CD4-positive, alpha-beta T cell treated with Interleukin-10 for 1 hour (primary cell): ENCODE measurements at places on chromosomes 5 and 9.

GRCh38 chr5:11191673-11192072, 430.6 kb upstream of the DAP start:
- no peak for DNase-seq

GRCh38 chr5:96374653-96375052, 58.4 kb downstream of the PCSK1 start:
- DNase-seq: peak; percentile 23

GRCh38 chr9:94084314-94084713, at the start of gene PTPDC1:
Gene PTPDC1, plus strand, starts transcription at chr9:94084464. Its CDS starts 67 bp downstream, at chr9:94084531.
- no peak for DNase-seq

- DNase-seq: peak; percentile 77
Observed at GRCh38 chr5:39197556-39197955, 21.8 kb downstream of the FYB1 start.

DNA sequence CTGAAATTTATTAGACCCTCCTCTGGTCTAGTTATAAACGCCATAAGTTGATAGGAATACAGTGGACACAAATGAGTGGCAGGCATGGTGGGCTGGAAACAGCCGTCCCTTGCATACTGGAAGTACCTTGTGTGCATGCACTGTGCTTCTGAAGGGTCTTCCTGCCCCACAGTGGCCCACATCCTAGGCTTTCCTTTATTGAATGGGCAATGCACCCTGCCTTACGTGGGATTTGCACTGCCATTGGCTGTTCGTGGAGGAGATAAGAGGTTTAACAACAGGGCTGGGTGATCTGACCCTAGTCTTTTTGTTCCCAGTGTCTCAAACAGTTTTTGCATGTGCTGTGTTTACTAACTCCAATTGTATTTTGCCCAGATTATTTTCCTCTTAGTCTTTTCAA, 480.8 kb downstream of the GADD45G start:
- DNase-seq: no peak

DNA sequence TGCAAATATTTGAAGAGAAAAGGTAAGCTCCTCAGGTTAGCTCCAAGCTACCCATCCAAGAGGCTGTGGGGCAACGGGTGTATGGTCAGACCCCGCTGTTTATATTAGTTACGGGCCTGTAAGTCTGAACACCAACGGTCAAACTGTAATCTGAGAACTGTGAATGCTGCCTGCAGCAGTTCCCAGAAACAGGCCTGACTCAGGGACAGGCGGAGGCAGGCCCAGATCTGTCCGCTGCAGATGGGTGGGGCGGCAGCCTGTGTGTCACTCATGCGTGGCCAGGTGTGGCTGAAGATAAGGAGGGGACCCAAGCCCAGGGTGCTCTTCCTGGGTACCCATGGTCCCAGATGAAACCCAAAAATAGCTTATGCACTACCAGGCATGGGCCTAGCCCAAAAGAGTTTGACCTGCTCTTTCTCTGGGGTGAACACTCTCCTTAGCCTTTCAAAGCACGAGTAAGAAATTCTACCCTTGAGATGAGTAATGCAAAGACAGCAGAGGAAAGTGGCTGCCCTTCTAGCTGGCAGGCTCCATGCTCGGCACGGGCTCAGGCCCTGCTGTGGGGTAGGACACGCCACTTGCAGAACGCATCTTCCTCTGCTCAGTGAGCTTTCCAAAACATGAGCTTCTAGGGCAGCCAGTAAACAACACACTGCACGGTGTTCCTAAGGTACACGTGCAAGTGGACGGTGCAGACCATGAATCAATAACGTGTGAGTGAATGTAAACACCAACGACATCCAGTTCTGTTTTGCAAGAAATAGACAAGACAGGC, 9.1 kb downstream of the UBAC1 start:
- DNase-seq: no peak

- DNase-seq: no peak
Observed at GRCh38 chr9:14311171-14311949, 2.6 kb downstream of the NFIB start.
